Activated CD4-positive, alpha-beta T cell treated with anti-CD3 and anti-CD28 coated beads for 4 hours (primary cell): ENCODE measurements at places on chromosomes 12 and 14.

- no peak for DNase-seq
These were observed 8.9 kb downstream of the SLC7A8 start for GRCh38 chr14:23174296-23175184.

- no peak for DNase-seq
These were observed 127.0 kb upstream of the RPH3A start for GRCh38 chr12:112664569-112664968.

DNA sequence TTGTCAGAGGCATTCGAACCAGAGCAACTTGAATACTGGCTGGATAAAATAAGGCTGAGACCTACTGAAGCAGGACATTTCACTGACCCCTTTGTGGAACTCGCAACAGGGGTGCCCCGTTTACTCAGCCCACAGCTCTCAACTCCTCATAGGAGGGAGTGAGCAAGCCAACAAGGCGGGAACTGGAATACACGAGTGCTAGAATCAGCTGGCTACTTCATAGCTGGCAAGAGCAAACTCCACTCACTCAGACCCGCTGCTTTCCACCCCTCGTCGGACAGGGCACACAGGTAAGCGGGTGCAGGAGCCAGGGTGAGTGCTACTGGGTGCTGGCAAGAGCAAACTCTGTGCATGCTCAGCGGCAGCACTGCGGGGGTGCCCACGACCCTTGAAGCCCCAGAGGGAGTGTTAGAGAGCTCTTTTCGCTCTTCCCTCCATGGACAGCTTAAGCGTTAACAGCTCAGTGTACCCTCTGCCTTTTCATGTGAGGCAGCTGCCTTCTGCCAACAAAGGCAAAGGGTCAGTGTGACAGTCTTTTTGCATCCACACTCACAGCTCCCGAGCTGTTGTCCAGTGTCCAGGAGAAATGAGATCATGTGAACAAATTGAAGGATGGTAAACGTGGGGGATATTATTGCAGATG, 15.7 kb downstream of the CAPZA3 start:
- no peak for DNase-seq

DNA sequence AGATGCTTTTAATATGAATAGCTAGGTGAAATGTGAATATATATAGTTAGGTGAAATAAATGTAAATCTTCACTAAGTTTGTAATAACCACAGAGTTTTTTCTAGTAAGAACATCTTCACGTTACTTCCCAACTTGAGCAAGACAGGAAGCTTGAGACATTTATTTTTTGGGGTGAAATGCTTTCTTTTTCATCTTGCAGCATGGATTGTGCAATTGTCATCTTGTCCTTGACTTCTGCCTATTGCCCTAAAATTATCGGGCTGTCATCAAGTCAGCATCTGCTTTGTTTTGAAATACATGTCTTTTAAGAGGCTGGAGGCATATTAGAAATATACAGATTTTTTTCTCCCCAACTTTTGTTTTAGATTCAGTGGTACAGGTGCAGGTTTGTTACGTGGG, 433.9 kb downstream of the PCNX1 start:
- DNase-seq = no peak

GRCh38 chr14:58805605-58806409, 168.0 kb downstream of the DACT1 start:
- DNase-seq = no peak

GRCh38 chr12:18261906-18262305, 588 bp downstream of the PIK3C2G start:
- no peak for DNase-seq

DNA sequence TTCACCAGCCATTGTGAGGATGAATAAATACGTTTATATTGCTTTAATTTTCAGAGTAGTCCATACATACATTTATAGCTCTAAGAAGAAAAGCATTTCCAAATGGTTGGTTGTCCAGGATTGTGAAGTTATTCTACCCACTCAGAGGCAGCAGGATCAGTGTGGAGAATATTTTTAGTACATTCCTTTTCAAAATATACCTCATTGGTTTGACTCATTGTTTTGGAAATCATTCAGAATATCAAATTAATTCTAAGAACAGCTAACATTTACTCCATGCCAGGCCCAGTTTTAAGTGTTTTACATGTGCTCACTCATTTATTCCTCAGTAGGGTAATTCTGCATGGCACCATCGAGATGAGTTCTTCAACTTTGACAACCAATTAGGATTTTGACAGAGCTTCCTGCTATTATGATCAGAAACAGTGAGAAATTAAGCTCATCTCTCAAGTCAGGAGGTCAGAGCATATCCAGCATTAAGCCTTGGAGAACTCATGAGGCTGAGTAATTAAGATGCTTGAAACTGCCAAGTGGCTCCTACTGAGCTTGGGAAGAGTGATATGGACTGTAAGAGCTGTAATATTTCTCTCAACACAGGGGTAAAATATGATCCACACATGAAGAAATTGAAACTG, 153.3 kb upstream of the CLEC14A start:
- no peak for DNase-seq

- DNase-seq = no peak
These were observed 80.1 kb downstream of the IRF2BPL start for GRCh38 chr14:76948213-76948947.

DNA sequence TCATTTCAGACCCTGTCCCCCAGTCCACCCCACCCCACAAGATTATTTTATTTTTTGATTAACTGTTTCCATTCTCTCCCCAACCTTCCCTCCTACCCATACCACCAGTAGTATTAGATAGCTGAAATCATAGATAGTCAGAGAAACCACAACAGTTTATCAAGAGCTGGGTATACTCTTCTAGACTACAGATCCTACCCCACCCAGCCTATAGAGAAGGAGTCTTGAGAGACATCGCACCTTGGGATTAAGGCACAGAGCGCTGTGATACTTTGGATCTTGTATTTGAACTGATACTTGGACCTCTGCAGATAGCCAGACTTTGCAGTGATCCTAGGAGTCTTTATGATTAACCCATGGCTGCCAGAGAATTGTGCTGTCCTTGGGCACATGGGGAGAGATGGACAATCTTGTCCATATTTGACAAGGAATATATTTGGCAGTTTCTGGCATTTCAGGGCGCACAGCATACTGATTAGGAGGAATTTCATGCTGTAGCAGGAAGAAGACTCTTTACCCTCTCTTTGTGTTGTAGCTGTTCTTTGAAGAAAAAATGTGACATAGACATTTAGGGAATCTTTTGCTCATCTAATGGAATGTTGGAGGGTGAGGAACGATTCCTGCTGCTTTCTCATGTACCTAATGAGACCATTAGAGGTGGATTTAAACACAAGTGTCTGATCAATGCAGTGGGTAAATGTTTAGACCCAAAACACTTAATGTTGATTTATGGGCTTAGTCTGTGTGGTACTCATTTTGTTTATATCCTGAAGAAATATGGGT, 982 bp downstream of the RBMS2 start:
- DNase-seq = no peak

DNA sequence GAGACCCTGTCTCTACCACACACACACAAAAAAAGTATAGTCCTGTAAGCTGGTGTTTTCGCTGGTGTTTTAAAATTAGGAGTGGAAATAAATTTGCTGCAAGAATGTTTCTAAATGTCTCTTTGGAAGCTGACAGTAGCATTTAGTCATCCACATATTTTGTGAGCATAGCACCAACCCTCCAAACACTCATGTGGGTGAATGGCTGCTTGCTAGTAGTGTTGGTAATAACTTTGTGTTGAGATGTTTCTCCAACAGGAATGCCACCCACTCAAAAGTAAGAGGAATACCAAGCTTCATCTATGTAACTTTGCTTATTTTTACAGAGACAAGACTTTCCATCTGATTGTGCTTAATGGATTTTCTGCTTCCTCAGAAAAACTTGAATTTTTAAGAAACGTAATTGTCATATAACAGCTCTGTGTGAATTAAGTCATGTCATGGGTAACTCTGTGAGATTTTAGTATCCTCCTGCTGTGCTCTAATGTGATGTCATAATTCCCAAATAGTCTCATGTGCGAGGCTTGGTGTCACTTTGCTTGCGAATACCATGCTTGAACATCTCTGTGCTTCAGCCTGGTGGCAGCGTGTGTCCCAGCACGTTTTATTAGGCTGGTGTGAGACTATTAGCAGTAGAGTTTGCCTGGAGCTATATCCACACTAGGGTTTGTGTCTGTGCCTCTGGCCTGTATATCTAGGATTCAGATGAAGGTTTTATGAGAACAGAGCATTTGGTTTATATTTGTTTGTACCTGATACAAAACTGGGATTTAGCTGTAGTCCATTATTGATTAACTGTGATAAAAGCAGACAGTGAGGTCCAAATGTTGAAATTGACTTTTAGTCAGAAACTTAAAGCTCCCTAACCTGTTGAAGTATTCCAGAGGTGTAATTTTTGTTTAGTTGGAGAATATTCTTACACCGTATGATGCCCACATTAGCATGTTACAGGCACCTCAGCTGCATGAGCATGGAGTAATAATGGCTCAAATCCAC, 80.5 kb downstream of the FBXW8 start:
- DNase-seq = no peak

- DNase-seq = no peak
These were observed 101.2 kb downstream of the PAPLN start for GRCh38 chr14:73338551-73338950.

DNA sequence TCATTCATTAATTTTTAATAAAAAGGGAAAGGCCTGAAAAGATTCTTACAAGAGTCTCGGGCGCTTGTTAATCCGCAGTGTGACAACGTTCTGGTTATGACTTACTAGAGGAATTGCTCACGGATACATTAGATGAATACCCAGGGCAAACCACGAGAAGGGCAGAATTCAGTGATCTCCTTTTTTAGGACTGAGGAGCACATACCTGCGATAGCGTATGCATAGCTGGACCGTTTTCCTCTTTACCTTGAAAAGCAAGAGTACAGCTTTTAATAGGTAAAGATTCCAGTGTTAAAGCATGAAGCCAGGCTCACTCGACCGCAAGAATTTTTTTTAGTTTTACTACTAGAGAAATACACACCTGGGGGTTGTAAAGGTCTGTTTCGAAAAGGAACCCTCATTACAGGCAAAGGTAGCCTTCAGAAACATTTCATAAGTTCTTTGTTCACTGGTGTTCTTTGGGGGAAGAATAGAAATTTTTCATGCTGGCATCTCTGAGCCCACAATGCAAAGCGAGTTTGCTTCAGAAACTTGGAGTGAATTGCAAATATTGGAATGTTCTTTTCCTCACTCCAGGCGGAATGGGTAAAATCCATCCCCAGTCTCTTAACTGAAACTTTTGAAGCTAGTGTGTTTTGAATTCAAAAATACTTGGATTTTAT, 953 bp downstream of the MAPK1IP1L start:
- no peak for DNase-seq

DNA sequence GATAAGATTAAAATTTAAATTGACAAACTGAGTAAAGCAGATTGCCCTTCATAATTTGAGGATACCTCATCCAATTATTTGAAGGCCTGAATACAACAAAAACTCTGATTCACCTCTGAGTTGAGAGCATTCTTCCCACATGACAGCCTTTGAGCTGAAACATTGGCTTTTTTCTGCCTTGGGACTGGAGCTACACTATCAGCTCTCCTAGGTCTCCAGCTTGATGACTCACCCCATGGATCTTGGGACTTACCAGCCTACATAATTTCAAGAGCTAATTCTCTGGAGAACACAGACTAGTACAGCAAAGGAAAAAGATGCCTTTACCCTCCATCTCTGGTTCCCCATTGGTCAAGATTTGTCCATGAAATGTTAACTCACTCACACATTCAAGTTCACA, 555.1 kb downstream of the FOXG1 start:
- DNase-seq = no peak

- no peak for DNase-seq
These were observed 470.9 kb downstream of the CCER1 start for GRCh38 chr12:90484094-90484493.

DNA sequence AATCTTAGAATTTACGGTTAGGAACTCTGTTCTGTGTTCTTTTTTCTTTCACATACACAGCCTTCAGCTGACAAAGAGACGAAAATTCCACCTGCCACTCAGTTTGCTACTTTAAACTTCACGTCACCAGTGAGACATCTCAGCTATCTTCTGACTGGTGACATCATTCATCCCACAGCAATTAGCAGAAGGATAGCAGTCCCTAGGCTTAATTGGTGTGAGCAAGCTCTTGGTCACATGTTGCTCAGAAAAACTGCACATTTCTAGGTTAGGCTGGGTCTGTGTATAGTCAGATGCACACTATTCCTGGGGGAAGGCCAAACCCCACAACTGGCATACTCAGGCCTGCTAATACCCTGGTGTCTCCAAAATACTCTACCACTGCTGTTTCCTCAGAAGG, 23.9 kb downstream of the SLC7A7 start:
- DNase-seq = no peak

- DNase-seq = peak; percentile 48
These were observed 8.9 kb downstream of the ANG start for GRCh38 chr14:20697273-20698017.

- DNase-seq = peak; percentile 43
These were observed at the start of gene ATN1 for GRCh38 chr12:6927379-6928021. ATN1 (plus strand) TSS chr12:6927959; CDS start chr12:6934002, 6,043 bp downstream.

- no peak for DNase-seq
These were observed 85.0 kb downstream of the ATF7IP start for GRCh38 chr12:14450479-14450878.

DNA sequence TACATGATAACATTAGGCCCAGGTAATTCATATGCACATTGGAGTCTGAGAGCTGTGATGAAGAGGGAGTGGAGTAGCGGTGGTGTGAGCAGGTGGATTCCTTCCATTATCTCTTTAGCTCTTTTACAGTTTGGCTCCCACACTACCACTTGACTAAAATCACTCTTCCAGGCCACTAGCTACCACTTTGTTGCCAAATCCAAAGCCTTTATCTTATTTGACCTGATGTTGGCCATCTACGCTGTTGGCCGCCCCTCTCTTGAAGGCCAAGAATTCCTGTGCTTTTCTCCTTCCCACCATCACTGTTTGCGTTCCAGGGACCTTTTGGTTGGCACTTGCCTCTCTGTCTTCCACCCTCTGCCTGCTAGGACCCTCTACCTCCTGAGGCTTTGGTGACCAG, 4.0 kb upstream of the MAX start:
- DNase-seq = no peak

DNA sequence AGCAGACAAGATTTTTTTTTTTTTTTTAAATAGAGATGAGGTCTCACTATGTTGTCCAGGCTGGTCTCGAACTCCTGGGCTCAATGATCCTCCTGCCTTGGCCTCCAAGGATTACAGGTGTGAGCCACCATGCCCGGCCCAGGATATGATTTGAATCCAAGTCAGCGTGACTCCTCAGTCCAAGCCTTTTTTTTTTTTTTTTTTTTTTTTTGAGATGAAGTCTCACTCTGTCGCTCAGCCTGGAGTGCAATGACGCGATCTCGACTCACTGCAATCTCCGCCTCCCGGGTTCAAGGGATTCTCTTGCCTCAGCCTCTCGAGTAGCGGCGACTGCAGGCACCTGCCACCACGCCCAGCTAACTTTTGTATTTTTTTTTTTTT, 6.9 kb downstream of the CABP1 start:
- no peak for DNase-seq

- DNase-seq = no peak
These were observed 124.4 kb downstream of the RIMBP2 start for GRCh38 chr12:130591736-130592135.

DNA sequence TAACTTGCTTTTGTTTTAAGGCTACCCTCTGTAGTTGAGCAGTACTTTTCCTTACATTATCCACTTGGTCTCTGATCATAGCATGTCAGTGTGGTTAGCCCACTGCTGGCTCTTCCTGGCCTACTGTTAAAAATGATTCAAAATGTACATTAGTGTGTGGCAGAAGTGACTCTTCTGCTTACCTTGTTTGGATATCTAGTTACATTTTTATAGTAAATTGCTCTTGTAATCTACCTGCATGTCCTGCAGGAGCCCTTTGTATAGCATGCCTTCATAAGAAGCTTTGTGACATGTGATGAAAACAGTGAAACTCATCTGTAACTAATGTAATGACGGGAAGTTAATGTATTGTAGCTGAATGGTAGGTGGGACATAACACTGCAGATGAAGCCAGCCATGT, 8.1 kb downstream of the SPATS2 start:
- DNase-seq = no peak
